ENCODE measurements at places on chromosomes 3 and 15.
A peak's percentile ranks its signal among the peaks of the same experiment; 100 is the strongest.

- DNase-seq = no peak
Measured at GRCh38 chr15:40097968-40098476, 10.7 kb downstream of the BMF start.

GRCh38 chr3:57555306-57555705 is 768 bp upstream of the PDE12 start:
- no peak for DNase-seq

GRCh38 chr15:48647962-48648361 is 2.5 kb upstream of the FBN1 start:
- no peak for DNase-seq

DNA sequence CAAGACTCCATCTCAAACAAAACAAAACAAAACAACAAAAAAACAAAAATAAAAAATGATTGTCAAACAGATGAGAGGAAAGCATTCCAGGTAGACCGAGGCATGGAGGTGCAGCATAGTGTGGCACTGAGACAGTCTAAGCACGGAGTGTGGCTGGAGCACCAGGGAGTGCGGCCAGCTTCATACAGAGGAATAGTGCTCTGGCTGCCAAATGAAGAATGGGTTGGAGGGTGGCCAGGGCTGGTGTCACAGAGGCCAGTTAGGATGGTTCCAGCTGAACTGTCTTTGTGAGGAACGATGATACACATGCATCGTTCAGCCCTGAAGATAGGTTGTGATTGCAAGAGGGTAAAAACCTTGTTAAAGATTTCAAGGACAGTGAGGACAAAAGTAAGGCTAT is 28.3 kb downstream of the MITF start:
- DNase-seq = no peak

GRCh38 chr15:72887376-72887775 is 103.8 kb upstream of the ADPGK start:
- DNase-seq = no peak

DNA sequence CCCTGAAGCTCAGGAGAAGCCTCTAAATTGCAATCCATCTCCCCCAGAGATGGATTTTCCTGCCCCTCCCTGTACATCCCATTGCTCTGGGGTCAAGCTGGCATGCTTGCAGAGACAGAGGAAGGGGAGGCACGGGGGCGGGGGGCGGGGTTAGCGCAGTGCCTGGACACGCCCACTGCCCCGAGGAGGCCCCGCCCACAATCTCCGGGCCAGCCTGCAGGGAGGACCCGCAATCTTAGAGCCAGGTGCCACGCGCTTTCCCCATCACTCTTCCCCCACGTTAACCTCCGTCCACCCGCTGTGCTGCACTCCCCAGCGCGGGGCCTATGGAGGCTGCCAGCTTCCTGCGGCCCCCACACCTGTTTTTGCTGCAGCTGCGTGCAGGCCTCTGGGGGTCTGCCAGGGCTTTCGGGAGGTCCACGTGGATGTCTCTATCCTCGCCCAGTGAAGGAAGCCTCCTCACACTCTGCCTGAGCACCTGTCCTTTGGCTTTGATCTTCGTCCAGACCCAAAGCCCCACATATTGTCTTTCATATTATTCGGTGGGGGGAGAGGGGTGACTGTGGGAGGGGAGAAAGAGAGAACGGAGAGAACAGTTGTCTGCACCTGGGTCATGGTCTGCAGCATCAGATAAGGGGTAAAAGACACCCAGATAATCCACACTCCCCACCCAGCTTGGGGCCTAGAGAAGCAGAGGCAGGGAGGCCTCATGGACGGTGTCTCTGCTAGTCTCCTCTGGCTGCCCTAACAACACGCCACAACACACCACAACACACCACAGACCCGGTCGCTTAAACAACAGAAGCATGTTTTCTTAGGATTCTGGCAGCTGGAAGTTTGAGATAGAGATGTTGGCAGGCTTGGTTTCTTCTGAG is 118.0 kb upstream of the MEF2A start:
- no peak for DNase-seq

DNA sequence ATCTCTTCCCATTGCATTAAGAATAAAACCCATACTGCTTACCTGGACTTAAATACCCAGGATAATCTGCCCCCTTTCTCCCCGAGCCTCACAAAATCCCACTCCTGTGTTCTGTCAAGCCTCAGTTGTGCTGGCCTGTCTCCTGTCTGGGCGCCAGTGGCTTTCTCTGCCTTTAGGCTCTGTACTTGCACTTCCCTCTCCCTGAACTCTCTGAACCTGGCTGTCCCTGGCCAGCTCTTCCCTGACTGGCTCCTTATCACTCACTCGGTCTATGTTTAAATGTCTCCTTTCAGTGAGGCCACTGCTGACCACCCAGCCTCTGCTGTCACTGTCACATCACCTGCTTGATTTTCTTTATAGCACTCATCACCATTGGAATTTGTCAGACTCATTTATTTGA is 382.7 kb upstream of the PPP2R3A start:
- no peak for DNase-seq

DNA sequence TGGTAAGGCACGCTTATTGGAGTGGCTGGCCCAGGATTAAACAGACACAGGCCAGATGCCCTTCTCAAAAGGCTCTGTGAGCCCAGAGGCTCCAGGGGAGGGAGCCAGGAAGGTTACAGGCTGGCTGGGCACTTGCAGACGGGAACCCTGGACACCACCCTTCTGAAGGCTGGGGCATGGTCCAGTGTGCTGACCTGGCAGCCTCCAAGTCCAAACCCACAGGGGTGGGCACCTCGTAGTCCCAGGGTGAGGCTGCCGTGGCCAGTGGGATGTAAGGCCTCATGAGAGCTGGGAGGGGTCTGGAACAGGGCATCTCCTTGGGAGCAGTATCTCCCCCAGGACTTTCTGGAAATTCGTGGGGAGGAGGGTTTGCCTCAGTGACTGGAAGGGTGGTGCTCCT is 19.6 kb downstream of the EFCC1 start:
- no peak for DNase-seq

GRCh38 chr3:52343946-52344600 is 28.0 kb downstream of the DNAH1 start:
- DNase-seq = no peak

DNA sequence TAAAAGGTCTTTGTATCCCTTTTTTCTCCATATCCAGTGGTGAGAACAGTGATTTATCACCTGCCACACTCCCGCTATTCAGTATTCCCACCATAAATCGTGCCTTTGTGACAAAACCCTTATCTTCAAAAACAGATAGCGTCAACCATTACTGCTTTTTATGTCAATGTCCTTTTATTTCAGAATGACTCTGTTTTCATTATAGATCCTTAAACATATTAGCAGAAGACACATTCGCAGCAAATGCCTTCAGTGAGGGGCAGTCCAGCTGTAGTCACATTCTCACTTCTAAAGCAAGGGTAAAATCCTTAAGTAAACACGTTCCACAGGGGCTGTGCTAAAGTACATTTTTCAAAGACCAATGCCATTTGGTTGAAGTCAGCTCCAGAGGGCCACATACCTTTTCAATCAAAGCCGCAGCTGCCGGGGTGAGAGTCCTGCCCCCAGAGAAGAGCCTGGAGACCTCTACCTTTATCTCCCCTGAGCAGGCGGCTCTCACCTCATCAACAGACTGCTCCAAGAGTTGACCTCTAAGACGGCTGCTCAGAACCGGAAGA is 53.4 kb downstream of the PDZRN3 start:
- DNase-seq = no peak

- DNase-seq = no peak
Measured at GRCh38 chr15:63358241-63359029, 23.2 kb downstream of the CA12 start.

- no peak for DNase-seq
Measured at GRCh38 chr15:50344006-50344464, 11.0 kb downstream of the GABPB1 start.

DNA sequence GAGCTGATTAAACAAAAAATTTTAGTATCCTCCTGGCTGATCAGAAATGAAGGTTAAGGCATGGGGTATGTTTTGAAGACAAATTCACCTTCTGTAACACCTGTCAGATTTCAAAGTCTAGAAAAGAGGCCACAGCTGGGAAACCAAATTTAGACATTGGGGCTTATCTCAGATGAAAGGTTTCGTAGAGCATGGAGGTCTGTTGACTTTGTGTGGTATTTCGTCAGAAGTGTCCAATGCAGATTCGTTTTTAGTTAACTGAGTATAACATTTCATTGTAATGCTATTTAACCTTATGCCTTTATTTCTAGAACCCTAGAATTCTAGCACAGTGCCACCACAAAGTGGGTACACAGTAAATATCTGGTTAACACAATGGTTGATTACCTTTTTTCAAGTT is 61.7 kb downstream of the FNDC3B start:
- DNase-seq = no peak

GRCh38 chr3:27471923-27472550 is 12.1 kb downstream of the SLC4A7 start:
- no peak for DNase-seq

- DNase-seq = no peak
Measured at GRCh38 chr3:31959951-31960792, 20.9 kb downstream of the OSBPL10 start.

- DNase-seq = no peak
Measured at GRCh38 chr3:195101927-195102608, 168.9 kb downstream of the XXYLT1 start.

DNA sequence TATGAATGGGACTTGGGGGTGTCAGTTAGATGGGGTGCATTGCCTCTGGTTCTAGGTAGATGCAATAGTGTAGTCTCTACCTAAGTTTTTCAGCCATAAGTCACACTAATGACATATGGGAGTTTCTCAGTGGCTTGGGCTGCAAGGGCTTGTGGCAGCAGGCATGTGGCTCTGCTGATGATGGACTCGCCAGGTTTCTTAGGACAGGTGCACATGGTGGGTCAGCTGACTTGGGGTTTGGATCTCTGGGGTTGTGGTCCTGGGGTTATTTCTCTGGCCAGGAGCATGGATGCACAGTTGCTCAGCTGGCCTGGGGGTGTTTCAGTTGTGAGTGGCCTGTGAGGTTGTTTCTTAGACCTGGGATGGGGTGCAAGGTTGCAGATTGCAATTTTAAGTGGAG is 120.0 kb upstream of the DCBLD2 start:
- no peak for DNase-seq

GRCh38 chr3:21158861-21159542 is 592.0 kb downstream of the ZNF385D start:
- DNase-seq = no peak

DNA sequence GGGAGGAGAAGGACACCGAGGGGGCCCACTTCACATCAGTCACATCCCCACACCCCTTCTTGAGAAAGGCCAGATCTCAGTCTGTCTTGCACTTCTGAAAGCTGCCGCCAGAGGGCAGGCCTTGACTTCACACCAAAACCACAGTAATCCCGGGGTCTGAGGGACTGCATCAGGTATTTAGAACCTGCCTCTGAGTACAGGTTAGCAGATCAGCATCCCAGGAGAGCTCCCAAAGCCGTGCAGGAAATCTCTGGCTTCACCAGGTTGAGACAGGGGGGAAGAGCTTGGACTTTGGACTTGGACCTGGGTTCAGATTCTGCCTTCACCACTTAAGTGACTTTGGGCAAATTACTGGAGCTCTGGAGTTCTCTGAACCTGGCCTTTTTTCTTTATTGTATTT is 50.3 kb downstream of the LHFPL4 start:
- DNase-seq = peak; percentile 54

GRCh38 chr3:46947981-46948791 is 28.4 kb downstream of the CCDC12 start:
- DNase-seq = peak; percentile 59

DNA sequence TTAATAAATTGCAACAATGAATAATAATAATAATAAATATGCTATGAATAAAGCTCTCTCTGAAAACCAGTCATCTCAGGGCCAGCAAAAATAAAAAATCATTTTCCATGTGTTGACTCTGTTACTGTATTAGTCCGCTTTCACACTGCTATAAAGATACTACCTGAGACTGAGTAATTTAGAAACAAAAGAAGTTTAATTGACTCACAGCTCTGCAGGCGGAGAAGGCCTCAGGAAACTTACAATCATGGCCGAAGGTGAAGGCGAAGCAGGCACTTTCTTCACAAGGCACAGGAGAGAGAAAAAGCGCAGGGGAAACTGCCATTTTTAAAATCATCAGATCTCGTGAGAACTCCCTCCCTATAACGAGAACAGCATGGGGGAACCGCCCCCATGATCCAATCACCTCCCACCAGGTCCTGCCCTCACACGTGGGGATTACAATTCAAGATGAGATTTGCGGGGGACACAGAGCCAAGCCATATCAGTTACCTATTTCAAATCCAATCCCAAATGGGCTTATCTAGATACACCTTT is 224.1 kb downstream of the IGSF11 start:
- DNase-seq = no peak

- no peak for DNase-seq
Measured at GRCh38 chr15:57578288-57578900, 13.3 kb upstream of the MYZAP start.

- no peak for DNase-seq
Measured at GRCh38 chr15:98586066-98586465, 62.3 kb upstream of the IGF1R start.

GRCh38 chr15:55535436-55535835 is 27.4 kb upstream of the DNAAF4 start:
- DNase-seq = no peak

DNA sequence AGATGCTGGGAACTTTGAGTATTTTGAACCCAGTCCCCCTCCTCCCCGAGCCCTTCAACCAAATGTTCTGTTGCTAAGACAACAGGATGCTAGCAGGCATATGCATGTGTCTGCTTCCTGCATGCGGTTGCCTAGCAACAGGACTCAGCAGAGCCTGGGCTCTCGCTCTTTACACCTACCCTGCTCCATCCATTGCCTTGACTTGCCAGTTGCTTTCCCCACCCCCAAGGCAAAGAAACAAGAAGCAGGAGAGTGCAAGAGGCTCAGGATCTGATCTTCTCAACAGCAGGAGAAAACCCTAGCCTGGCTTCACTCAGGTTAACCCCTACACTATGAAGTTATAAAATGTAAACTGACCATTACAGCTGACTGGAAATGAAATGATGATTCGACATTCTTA is 393.0 kb downstream of the IGSF11 start:
- no peak for DNase-seq

DNA sequence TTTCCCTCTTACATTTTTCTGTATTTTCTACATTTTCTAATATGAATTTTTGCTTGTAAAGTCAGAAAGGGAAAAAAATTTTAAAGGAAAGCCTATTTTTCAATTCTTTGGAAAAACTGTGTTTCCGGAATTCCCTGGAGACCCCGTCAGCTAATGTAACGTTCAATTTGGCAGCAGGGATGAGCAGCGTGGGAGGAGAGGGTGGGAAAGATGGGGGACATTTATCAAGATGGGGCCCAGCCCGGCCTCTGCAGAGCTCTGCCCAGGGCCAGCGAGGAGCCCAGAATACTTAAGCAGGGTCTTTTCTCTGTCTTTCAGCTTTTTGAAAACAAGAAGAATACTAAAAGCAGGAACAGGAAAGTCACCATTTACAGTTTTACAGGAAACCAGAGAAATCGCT is 129.0 kb downstream of the LRRK1 start:
- DNase-seq = no peak

GRCh38 chr3:20832963-20833362 is 647.0 kb upstream of the SGO1 start:
- no peak for DNase-seq

DNA sequence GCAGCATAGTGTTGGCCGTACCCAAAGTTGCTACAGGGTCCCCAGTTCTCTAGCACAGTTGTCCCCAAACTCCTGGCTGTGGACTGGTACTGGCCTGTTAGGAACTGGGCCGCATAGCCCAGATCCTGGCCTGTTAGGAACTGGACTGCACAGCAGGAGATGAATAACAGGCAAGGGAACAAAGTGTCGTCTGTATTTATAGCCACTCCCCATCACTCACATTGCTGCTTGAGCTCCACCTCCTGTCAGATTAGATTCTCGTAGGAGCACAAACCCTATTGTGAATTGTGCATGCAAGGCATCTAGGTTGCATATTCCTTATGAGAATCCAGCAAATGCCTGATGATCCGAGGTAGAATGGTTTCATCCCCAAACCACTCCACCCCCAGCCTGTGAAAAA is 604.0 kb upstream of the LMCD1 start:
- DNase-seq = no peak
